D721Med (cell line): ENCODE measurements at places on chromosomes 6 and 20.

DNA sequence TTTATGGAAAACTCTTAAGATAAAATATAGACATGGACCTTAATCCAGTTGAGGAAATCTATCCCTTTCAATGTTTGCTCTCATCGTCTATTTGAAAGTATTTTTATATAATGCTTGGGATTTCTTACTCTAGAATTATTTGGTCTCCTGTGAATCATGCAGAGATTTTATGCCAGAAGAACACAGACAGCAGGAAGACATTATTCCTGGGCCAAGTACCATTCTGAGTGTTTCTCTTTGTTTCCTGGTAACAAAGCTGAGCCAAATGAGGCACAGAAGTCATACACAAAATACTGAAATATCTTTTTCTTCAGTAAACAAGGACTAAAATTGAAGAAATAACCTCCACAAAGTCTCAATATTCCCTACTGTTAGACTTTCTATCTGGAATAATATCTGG lies 538.2 kb upstream of the EYS start:
- DNase-seq = no peak

DNA sequence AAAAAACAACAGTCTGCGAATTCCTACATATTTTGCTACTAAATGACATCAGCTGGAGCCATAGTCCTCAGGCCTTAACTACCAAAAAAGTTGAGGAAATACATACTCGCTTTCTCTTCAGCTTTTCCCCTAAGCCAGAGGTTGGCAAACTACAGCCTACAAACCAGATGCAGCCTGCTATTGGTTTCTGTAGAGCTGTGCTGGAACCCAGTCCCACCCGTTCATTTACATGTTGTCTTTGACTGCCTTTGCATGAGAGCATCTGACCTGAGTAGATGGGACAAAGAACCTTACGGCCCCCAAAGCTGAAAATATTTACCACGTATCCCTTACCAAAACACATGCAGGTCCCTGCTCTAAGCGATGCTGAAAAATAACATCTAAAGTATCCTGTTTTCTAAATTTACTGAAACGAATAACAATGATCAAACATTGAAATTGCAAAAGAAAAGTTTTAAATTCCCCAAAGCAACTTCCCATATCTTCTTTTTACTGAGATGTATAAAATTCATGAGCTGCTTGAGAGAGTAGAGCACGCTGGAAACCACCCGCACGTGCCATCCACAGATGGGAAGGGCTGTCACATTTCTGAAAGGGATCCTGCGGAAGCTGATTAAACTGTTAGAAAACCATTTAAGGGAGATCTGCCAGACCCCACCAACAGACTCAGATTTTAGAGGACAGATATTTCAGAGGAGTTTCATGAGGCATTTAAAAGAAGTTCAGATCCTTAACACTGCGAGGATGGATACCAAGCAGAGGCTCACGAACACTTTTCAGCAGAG lies 124.1 kb downstream of the PRKN start:
- DNase-seq = no peak

DNA sequence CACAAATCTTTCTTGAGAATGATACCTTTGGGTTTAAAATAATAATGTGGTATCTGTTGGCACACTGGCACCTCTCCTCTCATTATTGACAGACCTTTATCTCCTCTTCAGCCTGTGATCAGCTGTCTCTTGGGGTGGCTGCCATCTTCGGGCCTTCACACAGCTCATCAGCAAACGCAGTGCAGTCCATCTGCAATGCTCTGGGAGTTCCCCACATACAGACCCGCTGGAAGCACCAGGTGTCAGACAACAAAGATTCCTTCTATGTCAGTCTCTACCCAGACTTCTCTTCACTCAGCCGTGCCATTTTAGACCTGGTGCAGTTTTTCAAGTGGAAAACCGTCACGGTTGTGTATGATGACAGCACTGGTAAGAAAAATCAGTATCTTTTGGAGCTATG lies 232.8 kb downstream of the GRIK2 start:
- DNase-seq = no peak

GRCh38 chr20:46970937-46971630 lies 76.4 kb downstream of the EYA2 start:
- DNase-seq = no peak

GRCh38 chr6:39389484-39389767 lies 66.9 kb upstream of the KCNK16 start:
- DNase-seq = no peak

- DNase-seq = no peak
Measured at GRCh38 chr20:6864740-6865139, 97.3 kb downstream of the BMP2 start.

GRCh38 chr6:139372326-139373153 lies 1.9 kb downstream of the CITED2 start:
- no peak for DNase-seq

- DNase-seq = no peak
Measured at GRCh38 chr6:11675601-11676000, 103.0 kb downstream of the ADTRP start.

DNA sequence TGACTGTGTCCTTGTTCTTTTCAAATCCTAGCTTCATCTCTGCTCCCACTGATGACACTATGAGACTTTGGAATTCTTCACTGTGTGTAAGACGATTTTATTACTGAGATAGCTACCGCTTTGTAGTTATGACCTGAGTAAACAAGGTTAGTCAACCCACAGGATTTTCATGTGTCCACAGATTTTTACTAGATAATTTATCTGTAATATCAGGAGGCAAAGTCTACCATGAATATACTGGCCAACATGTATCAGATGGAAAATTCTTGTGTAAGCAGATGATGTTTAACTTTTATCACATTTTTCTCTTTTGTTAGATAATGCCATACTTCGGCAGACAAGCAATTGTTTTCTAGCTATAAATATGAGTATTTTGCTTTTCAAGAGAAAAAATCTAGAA lies 119.8 kb downstream of the SGK1 start:
- no peak for DNase-seq

- no peak for DNase-seq
Measured at GRCh38 chr20:41228858-41229257, 88.7 kb downstream of the ZHX3 start.

DNA sequence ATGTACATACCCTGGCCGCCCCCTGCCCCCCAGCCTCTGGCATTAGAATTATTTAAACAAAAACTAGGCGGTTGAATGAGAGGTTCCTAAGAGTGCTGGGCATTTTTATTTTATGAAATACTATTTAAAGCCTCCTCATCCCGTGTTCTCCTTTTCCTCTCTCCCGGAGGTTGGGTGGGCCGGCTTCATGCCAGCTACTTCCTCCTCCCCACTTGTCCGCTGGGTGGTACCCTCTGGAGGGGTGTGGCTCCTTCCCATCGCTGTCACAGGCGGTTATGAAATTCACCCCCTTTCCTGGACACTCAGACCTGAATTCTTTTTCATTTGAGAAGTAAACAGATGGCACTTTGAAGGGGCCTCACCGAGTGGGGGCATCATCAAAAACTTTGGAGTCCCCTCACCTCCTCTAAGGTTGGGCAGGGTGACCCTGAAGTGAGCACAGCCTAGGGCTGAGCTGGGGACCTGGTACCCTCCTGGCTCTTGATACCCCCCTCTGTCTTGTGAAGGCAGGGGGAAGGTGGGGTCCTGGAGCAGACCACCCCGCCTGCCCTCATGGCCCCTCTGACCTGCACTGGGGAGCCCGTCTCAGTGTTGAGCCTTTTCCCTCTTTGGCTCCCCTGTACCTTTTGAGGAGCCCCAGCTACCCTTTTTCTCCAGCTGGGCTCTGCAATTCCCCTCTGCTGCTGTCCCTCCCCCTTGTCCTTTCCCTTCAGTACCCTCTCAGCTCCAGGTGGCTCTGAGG lies 7.6 kb downstream of the CDKN1A start:
- DNase-seq = no peak

DNA sequence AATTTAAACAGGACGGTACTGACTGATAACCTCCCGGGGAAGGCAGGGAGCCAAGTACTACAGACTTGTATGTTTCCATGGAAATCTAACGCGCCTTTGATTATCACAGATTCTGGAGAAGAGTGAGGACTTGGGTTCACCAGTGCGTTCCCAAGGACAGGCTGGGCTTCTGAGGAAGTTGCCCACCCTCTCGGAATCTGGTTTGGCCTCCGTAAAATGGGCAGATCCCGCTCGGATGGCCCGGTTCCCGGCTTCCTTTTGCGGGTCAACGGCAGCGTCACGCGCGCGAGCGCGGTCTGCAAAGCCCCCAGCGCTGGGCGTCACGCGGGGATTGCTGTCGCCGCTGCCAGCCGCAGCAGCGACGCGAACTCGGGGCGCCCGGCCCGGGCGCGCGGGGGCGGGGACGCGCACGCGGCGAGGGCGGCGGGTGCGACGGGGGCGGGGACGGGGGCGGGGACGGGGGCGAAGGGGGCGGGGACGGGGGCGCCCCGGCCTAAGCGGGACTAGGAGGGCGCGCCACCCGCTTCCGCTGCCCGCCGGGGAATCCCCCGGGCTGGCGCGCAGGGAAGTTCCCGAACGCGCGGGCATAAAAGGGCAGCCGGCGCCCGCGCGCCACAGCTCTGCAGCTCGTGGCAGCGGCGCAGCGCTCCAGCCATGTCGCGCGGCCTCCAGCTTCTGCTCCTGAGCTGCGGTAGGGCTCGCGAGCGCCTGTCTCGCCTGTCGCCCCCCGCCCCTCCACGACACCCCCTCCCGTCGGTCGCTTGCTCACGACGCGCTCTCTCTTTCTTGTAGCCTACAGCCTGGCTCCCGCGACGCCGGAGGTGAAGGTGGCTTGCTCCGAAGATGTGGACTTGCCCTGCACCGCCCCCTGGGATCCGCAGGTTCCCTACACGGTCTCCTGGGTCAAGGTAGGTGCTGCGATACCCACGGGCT lies at the start of gene CD83:
Gene CD83, plus strand, starts transcription at position 615 of the 933 bp plus-strand sequence. Its CDS starts 40 bp downstream, at position 655.
- peak; percentile 70 for DNase-seq

- DNase-seq = no peak
Measured at GRCh38 chr20:1871807-1872458, 23.3 kb upstream of the SIRPA start.

DNA sequence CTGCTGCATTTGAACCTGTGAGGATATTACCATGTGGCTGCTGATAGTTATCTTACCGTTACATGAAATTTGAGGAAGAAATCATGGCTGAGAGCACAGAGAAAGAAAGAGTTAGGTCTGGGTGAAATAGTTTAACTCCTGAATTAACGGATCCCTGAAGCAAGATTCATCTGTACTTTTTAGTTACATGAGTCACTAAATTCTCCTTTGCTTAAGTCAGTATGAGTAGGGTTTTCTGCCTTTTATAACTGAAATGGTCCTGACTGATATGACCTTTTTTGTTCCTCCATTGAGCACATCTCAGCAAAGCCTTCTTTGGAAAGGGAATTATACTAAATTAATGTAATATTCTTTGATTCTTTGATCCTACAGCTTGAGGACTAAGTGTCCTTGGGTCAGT lies 333.3 kb upstream of the ZFP64 start:
- DNase-seq = no peak

DNA sequence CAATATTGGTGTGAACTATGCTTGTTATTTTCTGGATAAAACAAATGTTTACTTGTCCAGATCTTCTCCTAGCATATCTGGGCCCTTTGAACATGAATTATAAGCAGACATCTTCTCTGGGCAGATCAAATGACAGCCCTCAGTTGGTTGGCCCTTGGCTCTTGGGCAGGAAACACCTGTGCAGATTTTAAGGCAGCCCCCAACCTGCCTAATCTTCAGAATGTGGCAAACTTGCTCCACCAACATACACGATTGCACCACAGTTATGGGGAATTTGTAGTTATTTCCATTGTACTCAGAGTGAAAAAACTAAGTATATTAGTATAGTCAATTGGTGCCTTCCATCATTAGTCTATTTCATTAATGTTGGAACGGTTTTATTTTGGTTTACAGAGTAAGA lies 94.9 kb upstream of the KCNK16 start:
- DNase-seq = no peak

GRCh38 chr20:52251136-52251700 lies 59.6 kb upstream of the ZFP64 start:
- DNase-seq = no peak

- DNase-seq = no peak
Measured at GRCh38 chr20:32709632-32710121, 33.6 kb downstream of the COMMD7 start.

DNA sequence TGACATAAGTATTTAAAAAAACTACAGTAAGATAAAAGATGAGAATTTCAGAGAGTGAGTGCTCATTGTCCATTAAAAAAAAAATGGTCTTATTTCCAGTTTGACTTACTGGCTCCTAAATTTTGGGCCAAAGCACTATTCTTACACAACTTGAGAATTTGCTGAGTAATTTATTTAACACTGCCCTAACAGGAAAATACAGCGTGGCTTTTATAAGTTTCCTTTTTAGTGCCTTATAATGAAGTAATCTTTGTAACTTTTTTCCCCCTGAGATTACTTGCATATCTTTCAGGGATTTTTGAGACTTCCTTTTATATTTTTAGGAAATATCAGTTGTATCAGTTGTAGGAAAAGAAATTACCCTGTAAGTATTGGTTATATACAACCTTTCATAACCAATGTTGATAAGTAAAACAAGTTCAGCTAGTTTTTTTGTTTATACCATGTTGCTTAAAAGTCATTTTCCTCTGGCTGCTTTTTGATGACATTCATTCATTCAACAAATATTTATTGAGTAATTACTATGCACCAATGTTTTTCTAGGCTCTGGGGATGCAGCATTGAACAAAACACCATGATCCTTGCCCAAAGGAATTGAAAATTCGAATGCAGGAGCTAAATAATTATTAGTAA lies 106.4 kb upstream of the SGK1 start:
- no peak for DNase-seq

DNA sequence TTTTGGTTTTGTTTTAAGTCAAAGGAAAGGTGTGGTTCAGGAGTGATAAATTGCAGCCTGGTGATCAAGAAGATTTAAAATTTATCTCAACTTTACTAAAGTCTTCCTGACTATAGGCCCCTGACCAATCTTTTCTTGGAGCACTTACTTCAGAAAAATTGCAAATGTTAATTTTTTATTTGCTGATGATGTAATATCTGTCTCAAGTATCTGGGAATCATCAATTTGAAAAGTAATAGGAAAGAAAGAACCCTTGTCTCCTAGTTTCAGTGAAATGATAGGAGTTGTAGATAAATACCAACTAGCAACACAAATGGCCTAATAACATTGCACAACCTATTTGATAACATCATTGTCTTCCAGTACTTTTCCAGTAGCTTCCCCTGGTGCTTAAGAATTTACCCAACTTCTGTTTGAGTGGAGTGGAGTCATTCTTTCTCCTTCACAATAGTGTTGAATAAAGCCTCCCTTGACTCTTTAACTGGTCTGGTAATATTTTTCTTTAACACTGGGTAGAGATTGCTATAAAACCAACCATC lies 648.3 kb upstream of the ADGRB3 start:
- no peak for DNase-seq

- no peak for DNase-seq
Measured at GRCh38 chr20:49825521-49826033, 12.9 kb downstream of the SLC9A8 start.

DNA sequence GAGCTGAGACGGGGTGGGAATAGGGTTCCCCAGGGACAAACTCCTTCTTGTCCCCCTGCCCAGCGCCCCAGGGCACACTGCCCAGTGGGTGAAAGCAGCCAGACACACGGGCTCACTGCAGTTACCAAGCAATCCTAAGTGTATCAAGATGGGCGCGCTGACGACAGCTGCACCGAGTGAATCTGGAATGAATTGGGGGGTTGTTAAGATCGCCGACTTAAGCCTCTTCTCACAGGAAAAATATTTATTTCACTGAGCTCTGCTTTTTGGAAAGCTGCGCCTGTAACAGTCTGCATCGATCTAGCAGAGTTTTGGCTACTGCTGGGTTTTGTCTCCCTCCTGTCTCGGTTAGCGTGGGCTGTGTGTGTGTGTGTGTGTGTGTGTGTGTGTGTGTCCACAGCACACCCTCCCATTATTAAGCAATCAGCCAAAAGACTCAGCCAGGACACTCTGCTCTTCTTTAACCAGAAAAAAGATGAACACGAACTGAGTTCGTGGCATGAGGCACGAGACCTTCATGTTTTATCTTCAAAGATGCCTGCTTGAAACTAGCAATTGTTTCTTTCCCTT lies 35.9 kb downstream of the RIPOR3 start:
- DNase-seq = no peak

GRCh38 chr6:44342052-44342451 lies 398 bp upstream of the SPATS1 start:
- no peak for DNase-seq
